ENCODE measurements at places on chromosomes 3 and 15.

DNA sequence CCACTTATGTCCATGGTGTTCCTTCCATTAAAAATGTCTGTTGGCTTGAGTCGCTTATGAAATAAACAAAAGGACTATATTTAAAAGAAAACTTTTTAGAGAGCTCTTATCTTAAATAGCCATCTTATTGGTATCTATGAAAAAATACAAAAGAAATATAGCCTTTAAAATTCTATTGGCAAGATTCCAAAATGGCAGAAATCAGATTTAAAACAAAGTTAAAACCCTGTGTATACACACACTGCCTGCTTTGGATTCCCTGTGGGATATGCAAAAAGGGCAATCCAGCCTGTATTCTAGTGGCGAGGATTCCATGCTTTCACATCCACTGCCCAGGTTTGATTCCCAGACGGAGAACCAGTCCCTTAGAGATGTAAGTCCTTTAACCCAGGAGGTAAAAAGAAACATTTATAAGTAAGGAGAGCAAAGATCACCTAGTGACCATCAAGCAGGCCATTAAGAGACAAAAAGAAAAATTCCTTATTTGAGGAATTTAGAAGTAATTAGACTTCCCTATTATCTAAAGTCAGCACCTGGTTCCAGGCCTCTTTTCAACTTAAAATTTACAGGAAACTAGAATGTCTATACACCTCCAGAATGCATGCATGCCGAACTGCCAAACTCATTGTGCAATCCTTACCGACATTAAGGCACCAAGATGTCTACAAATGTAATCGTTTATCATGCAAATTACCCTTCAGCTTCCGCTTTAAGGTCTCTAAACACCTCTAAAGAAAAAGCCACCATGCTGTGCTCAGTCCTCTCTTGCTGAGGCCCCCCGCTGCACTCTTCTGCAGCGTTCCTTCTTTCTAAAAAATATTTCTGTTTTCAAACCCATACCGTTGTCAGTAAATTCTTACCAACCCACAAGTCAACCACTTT lies 69.6 kb upstream of the STRIT1 start:
- DNase-seq: no peak

DNA sequence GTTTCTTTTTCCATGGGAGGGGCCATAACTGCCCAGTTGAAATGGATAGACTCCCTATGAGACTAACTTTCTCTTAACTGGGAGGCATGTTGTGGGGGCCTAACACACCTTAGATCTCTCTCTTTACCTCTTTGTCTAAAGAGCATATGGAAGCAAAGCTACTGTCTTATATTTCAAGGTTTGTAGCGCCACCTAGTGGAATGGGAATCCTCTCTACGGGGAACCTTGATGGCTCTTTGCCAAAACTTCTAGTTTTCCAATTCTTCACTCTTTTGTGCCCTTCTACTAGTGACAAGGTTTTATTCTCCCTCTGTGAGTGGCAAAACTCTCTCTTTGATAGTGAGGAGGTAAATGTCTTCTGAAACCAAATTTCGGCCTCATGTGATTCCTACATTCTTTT lies 1030.4 kb upstream of the CADM2 start:
- no peak for DNase-seq

- DNase-seq: no peak
Measured at GRCh38 chr3:20101041-20101440, 60.8 kb downstream of the KAT2B start.

- no peak for DNase-seq
Measured at GRCh38 chr3:39751286-39751685, 58.1 kb upstream of the MYRIP start.

DNA sequence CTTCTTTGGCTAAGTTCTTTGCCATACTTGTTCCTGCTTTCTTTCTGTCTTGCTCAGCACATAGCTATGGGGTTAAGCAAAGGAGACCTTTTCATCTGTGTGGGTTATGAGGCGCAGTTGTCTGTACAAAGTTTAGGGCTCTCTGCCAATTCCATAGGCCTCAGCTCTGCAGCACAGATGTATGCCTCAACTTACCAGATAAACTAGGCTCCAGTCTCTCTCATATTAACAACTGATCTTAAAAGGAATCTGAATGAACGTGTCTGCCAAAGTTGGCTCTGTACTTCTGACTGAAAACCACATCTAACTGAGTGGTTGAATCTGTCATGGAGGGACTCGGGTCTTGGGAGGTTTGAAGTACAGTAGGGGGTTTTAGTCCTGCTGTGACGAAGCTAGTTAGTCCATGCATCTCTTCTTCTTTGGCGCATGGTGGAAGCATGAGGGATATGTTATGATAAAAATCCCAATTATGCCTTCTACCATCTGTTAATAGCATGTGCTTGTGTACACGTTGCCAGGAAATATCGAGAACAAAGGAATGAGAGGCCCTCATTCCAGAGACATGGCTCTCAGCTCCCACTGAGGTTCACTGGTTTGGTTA lies 114.6 kb upstream of the TSC22D2 start:
- DNase-seq: no peak

DNA sequence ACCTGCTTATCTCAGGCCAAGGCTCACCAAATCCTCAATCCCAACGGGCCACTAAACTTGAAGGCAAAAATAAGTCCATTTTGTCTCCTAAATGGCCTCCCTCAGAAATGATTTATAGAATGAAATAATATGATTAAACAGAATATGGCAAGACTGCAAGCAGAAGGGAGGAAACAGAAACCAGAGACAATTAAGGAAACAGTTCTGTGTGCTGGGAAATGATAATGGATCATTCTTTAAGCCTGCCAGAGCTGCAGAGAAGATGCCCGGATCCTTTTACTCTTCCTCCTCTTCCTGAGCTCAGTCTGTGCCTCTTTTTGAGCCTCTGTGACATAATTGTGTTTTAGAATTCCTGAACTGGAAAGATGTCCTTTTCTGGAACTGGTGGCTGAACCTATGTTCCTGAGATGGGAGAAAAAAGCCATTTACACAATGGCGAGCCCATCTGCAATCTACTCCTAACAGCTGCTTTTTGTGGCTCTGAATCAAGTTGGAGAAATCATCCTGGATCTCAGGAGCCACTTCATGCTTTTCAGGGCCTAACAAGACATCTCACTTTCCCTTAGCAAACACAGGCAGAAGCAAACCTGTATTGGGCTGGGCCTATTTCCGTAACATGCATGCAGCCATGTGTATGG lies 2.8 kb upstream of the ABHD2 start:
- no peak for DNase-seq

DNA sequence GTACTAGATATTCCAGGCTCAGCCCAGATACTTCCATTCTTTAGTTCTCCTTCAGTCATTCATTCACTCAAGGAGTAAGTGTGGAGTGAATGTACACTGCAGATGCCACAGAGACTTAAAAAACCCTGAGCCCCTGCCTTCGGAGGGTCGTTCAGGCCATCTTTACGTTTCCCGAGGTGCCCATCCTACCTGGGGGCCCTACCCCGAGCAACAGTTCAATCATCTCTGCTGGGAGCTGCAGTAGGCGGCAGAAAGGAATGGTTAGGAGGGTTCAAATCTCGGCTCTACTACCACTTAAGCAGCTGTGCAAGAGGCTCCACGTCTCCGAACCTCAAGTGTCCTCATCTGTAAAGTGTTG lies 613 bp downstream of the SEC13 start:
- DNase-seq: no peak

DNA sequence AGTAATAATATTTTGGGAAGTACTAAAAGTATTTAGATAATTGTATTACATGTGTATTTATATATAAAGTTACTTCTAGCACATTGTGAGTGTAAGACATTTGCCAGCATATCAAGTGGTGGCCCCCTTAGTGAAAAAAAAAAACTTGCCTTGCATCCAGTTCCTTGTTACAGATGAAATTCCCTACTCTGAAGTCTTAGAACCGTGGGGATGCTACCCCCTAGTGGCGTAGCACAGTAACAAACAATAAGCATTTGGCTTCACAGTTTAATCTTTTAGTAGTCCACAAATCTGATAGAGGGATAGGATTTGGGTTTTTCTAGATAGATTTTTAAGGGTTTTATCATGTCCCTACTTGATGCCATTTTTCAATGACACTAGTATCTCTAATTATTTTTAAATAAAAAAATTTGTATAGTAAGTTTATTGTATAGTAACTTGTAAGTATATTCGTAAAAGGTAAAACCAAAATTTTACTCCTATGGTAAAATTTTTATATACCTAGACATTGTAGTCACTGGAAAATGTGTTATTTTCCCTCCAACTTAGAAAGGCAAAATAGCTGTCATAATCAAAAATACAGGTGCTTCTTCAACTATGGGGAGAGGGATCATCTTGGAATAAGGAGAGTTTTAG lies 14.3 kb downstream of the SMC4 start:
- no peak for DNase-seq

DNA sequence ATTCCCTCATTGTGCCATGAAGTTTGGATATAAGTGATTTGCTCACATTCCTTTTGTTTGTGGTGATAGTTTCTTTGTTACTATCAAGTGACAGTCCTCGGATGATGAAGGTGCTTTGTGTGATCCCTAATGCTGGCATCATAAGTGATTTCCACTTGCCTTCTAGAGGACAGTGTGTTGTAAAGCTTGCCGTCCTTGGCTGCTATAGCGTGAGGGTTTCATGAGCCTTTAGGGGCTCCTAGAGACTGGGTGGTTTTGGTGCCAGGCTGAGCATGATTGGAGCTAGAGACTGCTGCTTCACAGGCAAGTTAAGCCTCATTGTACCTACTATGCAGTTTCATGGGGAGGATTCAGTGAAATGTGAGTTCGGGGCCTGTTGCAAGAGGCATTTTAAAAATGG lies 12.4 kb downstream of the SNRK start:
- DNase-seq: no peak

DNA sequence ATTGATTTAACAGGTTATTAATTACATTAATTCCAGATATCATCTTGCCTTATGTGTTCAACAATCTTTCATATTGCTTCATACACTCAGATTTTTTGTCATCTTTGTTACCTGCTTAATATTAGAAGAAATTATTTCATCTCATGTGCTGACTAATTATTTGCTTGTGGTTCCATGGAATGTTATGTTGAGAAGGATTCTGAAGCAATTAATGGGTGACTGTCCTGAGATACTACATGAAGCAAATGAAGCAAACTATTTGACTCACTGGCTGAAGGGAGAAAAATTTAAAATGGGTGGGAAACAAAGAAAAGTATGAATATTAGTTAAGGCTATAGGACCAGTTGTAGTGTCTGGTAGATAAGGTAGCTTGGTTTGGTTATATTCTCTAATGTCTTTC lies 443.8 kb upstream of the EPHA6 start:
- DNase-seq: no peak

GRCh38 chr3:130354430-130354829 lies 9.0 kb downstream of the COL6A5 start:
- no peak for DNase-seq

GRCh38 chr15:25481208-25481859 lies 42.5 kb upstream of the UBE3A start:
- DNase-seq: no peak

GRCh38 chr15:68770216-68770615 lies 50.5 kb downstream of the ANP32A start:
- DNase-seq: no peak

DNA sequence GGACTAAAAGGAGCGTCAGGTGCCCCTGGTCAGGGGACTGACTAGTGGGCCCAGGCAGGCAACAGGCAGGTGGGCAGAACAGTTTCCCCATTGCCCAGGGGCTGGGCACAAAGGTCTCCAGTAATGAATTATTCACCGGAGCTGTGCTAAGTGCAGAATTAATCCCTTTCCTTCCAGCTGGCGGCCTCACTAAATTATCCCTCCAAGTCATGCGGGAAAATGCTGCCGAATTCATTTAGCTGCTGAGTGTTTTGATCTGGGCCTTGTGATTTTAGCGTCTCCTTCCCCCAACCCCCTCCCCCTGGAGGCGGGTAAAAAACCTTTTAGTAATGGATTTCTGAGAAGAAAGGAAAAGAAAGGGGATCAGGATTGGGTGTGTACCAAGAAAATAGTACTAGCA lies 47.2 kb downstream of the CCDC33 start:
- DNase-seq: no peak

- DNase-seq: no peak
Measured at GRCh38 chr15:65916664-65917406, 47.5 kb downstream of the RAB11A start.

GRCh38 chr3:122366379-122366749 lies 16.7 kb downstream of the MIX23 start:
- no peak for DNase-seq

DNA sequence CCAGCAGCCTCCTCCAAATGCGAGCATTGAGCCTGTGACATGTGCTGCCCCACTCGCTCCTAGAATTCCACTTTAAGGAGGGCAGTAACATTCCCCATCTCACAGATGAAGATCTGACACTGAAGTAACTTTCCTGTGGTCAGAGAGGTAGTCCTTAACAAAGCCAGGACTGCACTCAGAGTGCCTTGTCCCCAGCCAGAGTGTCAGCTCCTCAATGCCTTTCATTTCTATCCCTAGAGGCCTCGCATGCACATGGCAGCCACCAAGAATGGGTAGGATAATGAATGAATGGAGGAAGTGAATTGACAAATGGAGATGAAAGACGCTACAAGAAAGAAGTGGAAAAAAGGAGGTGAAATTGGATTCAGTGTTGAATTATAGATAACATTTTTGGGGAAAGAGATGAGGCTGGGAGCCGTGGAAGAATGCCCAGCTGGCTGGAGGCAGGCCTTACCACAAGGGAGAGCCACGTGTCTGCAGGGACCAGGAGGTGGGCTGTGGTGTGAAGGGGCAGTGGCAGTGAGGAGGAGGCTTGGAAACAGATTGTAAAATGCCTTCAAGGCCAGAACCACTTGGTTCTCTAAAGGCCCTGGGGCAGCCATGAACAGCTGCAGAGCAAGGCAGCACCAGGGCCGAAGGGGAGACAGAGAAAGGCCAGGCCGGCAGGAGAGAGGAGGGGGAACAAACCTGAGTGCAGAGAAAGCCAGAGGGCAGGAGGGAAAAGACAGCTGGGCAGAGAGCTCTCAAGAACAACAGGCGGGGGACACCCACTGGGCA lies 10.4 kb downstream of the CFAP92 start:
- DNase-seq: no peak

DNA sequence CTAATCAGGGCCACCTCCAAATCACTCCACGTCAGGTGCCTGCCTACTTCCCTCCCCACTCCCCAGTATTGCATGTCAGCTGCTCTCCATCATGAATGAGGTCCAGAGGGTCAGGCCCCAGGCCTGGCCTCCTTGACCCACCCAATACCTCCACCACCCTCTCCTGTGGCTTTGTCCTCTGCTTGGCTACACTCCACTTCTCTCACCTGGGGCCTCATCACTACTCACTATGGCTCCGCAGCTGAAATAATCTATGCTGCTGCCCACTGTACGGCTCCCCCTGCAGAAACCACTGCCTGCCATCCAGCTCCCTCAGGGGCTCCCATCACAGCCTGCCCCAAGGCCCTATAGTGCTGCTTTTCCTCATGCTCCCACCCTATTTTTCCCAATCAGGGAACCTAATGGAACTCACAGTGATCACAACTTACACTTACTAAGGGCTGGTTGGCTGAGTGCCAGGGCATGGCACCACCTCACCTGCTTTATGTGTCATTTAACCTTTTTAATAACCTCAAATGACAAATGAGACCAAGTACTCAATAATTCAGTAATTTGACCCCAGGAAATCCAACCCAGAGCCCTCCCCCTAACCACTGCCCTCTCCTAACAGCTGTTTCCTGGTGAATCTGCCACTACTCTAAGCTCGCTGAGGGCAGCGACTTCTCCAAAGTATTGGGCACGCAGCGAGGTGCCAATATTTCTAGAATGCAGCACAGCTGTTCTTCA lies 2.3 kb downstream of the GORASP1 start:
- no peak for DNase-seq

GRCh38 chr15:78790027-78790426 lies 21.2 kb downstream of the ADAMTS7 start:
- DNase-seq: no peak
